ENCODE measurements at places on chromosomes 16 and 17. TPM values are rescaled to one million over a fixed set of nuclear protein-coding genes. Genes with fewer than 3 reads are reported as not detected.
A peak's percentile ranks its signal among the peaks of the same experiment; 100 is the strongest.

GRCh38 chr17:73720187-73720834 is 76.1 kb upstream of the SDK2 start:
- no peaks in the 10 kb centered on the region for H3K36me3 ChIP-seq
- no peak overlapping the region for H3K4me3 ChIP-seq
- H3K4me1 ChIP-seq = peaks cover 22% of the 10 kb centered on the region
- peak overlapping the region; percentile 86 for H3K27ac ChIP-seq
- DNase-seq = peak; percentile 89

GRCh38 chr17:63911657-63912100 is 621 bp upstream of the CSHL1 start:
- DNase-seq = peak; percentile 24
- no peak overlapping the region for H3K27ac ChIP-seq
- no peaks in the 10 kb centered on the region for H3K27me3 ChIP-seq
- no peaks in the 10 kb centered on the region for H3K36me3 ChIP-seq
- H3K4me1 ChIP-seq = 0 out of 2 replicates have a peak, but pooled peaks cover 2% of the 10 kb centered on the region

CTRB1 gene
- total RNA-seq = not detected

DNA sequence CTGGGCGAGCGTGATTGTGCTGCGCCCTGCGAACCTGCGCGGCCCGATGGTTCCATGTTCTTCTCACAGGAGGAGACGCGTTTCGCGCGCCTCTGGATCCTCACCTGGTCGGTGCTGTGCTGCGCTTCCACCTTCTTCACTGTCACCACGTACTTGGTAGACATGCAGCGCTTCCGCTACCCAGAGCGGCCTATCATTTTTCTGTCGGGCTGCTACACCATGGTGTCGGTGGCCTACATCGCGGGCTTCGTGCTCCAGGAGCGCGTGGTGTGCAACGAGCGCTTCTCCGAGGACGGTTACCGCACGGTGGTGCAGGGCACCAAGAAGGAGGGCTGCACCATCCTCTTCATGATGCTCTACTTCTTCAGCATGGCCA is 1.0 kb downstream of the FZD2 start:
- no peak for DNase-seq
- H3K36me3 ChIP-seq = no peaks in the 10 kb centered on the region
- no peak overlapping the region for H3K4me3 ChIP-seq
- no peak overlapping the region for H3K27ac ChIP-seq
- H3K4me1 ChIP-seq = peaks cover 14% of the 10 kb centered on the region

TMEM238L gene
- total RNA-seq = not detected

GRCh38 chr16:27728691-27729090 is 178.7 kb downstream of the KATNIP start:
- no peak overlapping the region for H3K4me3 ChIP-seq
- no peak for DNase-seq
- H3K4me1 ChIP-seq = peaks cover 20% of the 10 kb centered on the region
- H3K27me3 ChIP-seq = no peaks in the 10 kb centered on the region

ASB16 gene
- total RNA-seq = not detected

DNA sequence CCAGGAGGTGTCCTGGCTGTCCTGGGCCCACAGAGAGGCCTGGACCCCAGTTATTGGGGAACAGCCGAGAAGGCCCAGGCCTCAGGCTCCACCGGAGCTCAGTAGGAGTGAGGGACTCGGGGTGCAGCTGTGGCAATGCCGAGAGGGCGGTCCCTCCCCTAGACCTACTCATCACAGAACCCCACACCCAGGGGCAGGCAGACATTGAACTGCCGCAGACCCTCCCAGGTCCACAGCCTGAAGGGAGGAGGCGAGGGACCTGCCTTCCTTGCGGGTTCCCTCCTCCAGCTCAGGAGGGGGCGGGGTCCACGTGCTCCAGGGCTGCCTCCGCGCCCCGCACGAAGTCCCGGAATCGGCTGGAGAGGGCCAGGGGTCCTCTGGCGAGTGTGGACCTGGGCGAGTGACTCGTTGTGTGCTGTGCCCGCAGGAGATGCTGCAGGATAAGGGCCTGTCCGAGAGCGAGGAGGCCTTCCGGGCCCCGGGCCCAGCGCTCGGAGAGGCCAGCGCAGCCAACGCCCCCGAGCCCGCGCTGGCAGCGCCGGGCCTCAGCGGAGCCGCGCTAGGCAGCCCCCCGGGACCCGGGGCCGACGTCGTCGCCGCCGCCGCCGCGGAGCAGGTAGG is 3.9 kb downstream of the TBX4 start:
- no peak overlapping the region for H3K4me3 ChIP-seq
- H3K36me3 ChIP-seq = no peaks in the 10 kb centered on the region
- H3K27ac ChIP-seq = no peak overlapping the region
- H3K4me1 ChIP-seq = no peaks in the 10 kb centered on the region
- no peak for DNase-seq
- no peaks in the 10 kb centered on the region for H3K27me3 ChIP-seq

DNA sequence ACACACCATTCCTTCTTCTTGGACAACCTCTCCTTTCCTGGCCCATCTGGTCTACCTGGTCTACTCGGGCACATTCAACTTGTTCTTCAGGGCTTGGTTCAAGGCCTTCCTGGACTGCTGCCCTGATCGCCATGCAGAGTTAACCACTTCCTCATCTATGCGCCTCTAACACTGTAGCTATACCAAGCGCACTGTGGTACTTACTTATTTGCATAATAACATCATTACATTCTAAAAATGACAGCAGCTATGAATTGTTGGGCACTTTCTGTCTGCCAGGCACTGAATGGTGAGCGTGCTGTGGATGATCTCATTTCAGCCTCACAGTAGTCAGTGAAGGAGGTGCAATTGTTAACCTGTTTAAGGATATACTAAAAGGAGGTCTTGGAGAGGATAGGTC is 66.9 kb upstream of the SDK2 start:
- H3K27me3 ChIP-seq = 0 out of 2 replicates have a peak, but pooled peaks cover 3% of the 10 kb centered on the region
- H3K4me3 ChIP-seq = no peak overlapping the region
- H3K36me3 ChIP-seq = no peaks in the 10 kb centered on the region
- no peak overlapping the region for H3K27ac ChIP-seq

DNA sequence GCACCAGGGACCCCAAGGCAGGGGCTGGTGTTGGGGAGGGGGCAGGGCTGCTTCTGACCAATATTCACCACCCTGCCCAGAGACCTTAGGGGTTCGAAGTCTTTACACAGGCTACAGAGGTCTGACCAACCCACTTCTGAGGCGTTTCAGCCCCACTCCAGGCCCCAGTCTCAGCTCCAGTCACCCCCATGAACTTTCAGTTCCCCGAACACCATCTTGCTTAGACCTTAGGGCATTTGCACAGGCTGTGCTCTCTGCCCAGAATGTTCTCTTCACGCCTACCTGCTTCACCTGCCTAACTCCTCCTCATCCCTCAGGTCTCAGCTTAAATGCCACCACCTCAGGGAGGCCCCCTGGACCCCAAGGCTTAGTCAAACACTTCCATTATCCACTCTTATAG is 25.8 kb upstream of the CPNE2 start:
- H3K4me3 ChIP-seq = no peak overlapping the region
- H3K36me3 ChIP-seq = no peaks in the 10 kb centered on the region
- no peak for DNase-seq
- no peak overlapping the region for H3K27ac ChIP-seq

Measured in SJCRH30 (cell line).